ENCODE measurements at places on chromosomes 4 and X.

DNA sequence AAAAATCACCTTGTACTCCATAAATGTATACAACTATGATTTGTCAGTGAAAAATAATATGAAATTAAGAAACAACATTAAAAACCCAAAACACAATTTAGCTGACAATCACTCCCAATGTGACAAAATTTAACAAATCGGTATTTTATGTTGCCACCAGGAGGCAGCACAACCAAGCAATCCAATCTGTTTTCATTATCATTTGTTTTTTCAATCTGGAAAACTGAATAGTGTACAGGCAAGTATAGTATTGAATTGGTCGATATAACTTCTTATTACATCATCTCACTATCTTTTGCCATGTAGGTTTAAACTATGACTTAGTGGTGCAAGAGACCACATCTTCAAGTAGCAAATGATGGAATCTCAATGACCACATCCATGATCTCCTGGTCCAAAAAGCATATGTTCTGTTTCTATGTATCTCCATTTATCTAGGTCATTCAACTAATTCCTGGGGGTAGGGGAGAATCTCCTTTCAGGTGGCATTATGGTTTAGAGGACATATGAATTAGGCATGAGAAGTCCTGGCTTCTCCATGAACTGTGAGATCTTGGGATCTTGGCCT, 112.9 kb upstream of the AGA start:
- DNase-seq: peak; percentile 38

- DNase-seq: no peak
These were observed 20.0 kb downstream of the DDX3X start for GRCh38 chrX:41353985-41354384.

DNA sequence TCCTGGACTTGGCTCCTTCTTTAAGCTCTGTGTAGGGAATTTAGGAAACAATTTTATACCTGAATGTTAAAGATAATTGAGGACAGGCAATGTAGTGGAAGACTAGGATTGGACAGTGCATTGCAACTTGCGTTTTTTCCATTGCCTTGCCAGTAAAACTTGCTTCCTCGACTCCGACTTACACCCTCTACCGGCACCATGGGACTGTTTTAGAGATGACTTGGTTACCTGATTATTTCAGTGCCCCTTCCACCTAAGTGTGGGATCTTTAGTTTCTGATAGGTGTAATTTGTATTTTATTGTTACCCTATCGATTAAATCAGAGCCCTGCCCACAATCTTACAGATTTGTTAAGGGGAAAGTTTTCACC, 1.2 kb downstream of the PRPS1 start:
- DNase-seq: peak; percentile 35

- no peak for DNase-seq
These were observed 141.3 kb downstream of the AFAP1 start for GRCh38 chr4:7798178-7798995.

DNA sequence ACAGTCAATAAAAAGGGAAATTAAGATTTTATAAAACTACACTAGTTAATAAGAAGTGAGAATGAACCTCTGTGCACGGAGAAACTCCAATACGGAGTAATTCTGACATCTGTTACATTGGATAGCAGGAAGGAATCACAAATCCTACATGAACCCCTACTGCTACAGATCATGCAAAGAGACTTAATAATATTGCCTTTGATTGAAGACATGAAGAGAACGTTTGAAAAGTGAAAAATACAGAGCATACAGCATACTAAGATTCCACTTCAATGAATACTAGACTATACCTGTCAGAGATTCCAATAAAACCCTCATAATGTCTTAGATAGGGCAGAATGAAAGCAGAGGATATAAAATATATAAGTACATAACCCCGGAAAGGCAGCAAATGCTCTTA, 360.4 kb upstream of the GALNT7 start:
- no peak for DNase-seq

GRCh38 chr4:91887926-91888325, 415.8 kb upstream of the GRID2 start:
- no peak for DNase-seq

- no peak for DNase-seq
These were observed 5.4 kb downstream of the PNMA6E start for GRCh38 chrX:153395613-153396319.
